ENCODE measurements at places on chromosomes 4 and X. TPM values are rescaled to one million over a fixed set of nuclear protein-coding genes. Genes with fewer than 3 reads are reported as not detected.

CLGN gene
- total RNA-seq, result 6.6 TPM

LRAT gene
- total RNA-seq, result 0.05 TPM

STS gene
- total RNA-seq, result 2.2 TPM

EDA gene
- 0.60 TPM for total RNA-seq

TAF7L gene
- 0.14 TPM for total RNA-seq

CC2D2A gene
- 11.6 TPM for total RNA-seq

HTN3 gene
- total RNA-seq, result not detected

ZXDB gene
- 10.5 TPM for total RNA-seq

PDGFRA gene
- total RNA-seq, result 0.25 TPM

RFC1 gene
- 16.4 TPM for total RNA-seq

L1CAM gene
- total RNA-seq, result 22.0 TPM
